ENCODE measurements at places on chromosomes 16 and 17.

- no peak for DNase-seq
Measured at GRCh38 chr16:11356573-11357331, 11.5 kb downstream of the RMI2 start.

DNA sequence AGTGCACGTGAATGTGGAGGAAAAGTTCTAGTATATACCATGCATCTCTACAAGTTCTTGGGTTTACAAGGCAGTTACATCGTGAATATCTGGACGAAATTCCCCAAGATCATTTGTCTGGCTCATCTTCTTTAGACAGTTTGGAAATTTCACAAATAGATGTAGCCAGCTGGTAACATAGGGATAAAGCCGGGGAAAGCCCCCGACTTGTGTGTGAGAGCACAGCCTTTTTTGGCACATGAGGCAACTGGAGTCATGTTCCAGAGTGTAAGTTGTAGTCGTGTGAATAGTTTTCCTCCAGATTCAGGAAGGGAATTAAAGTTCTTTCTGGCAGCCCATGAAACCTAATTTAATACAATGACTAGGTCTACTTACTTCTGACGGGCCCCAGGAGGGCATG is 62.3 kb downstream of the MARCHF10 start:
- DNase-seq: no peak

DNA sequence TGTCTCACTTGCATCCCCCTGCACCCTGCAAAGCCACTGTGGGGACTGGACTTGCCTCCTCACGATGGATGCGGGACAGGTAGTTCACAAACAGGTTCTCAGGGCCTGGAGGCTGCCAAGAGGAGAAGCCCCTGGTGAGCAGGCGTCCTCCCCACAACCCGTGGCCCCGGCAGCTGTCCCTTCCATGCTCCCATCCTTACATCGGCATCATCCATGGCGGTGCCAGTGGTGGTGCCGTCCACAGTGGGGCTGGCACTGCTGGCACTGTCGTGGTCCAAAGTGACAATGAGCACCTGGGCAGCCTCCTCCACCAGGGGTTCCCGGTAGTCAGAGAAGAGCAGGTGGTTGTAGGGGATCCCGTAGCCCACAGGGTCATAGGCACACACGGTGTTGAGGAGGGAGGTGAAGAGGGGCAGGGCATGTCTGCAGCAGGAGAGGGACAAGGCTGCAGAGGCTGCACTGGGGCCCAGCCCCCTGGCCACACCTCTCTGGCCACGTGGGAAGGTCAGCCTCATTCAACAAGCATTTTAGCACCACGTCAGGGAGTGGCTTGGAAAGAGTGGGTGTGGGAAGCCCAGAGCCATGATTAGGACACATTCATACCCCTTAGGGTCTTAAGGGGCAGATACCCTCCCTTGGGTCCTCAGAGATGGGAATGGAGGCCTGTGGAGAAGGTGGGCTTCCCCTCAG is 12.6 kb downstream of the HID1 start:
- no peak for DNase-seq

GRCh38 chr17:80123791-80124190 is 22.4 kb downstream of the GAA start:
- DNase-seq: no peak

- DNase-seq: no peak
Measured at GRCh38 chr17:38510421-38511149, 82.3 kb downstream of the ARHGAP23 start.

- DNase-seq: no peak
Measured at GRCh38 chr17:40678902-40679522, 14.0 kb upstream of the KRT222 start.

GRCh38 chr17:76274112-76274956 is 9.2 kb downstream of the UBALD2 start:
- DNase-seq: no peak

- no peak for DNase-seq
Measured at GRCh38 chr16:77406680-77407079, 28.2 kb downstream of the ADAMTS18 start.

- no peak for DNase-seq
Measured at GRCh38 chr17:28622186-28622585, 8.2 kb upstream of the RSKR start.

DNA sequence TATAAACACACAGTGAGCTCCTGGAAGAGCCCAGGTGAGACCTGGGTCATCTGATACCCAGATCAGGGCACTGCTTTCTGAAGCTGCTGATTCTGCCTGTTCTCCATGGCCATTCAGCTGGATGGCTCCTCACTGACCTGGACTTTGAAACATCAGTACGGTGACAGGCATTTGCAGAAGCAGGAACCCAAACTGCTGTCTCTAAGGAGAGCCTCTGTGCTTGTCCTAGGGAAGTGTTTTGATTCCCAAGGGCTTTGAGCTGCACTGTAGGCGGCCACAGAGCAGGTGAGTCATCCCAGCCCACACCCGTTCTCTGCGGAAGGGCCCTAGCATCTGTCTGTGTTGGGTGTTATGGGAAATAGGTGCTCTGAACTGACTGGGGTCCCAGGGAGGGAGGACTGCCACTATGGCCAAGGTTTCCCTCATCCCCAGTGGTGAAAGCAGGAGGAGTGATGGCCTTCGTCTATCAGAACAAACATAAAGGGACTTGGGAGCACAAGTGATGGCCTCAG is 60.7 kb upstream of the ADCY9 start:
- no peak for DNase-seq

GRCh38 chr17:80649200-80649644 is 104.6 kb downstream of the RPTOR start:
- no peak for DNase-seq

DNA sequence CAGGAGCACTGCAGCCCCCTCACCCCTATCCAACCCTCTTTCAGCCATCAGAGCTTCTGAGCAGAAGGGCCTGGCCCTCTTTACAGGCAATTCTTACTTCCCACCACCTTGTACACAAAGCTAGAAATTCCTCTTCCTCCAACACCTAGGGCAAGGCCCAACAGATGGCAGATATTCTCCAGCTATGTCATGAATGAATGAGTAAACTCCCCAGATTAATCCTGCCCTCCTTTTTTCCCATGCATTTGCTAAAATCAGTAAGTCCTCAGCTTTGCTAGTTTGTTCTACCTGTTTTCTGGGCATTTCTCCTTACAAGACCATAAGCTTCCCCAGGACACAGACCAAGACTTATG is 20.4 kb upstream of the MRPS23 start:
- no peak for DNase-seq

DNA sequence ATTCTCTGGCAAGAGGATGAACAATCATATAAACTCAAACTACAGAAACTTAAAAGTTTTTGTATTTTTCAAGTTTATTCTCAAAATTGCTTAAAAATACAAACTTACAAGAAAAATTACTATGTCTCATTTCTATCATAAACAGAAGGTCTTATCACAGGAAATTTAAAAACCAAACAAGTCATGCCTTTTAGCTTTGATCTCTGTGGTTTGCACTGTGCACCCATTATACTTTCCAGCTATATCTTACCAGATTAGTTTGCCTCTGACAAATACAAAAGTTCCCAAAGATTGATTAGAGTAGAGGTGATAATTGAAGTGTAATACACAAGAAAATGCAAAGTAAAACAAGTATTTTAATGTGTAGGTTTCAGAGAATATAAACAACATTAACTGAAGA is 117.4 kb downstream of the MYO1D start:
- no peak for DNase-seq

DNA sequence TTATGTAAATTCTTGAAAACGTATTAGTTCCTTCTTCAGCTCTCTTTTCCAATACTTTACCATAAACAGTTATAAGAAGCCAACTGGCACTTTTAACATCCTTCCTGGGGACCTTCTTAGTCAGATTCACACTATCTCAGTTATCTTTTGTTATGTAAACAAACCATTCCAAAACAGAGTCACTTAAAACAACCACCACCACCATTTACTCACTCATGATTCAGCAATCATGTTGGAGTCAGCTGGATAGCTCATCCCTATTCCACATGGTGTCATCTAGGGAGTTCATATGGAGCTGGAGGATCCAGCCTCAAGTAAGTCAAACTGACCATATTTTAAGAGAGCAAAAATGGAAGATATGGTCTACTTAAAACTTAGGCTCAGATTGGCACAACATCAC is 240.3 kb upstream of the IRX3 start:
- DNase-seq: no peak

- DNase-seq: no peak
Measured at GRCh38 chr16:73853968-73854367, 442.6 kb upstream of the PSMD7 start.

- no peak for DNase-seq
Measured at GRCh38 chr17:48470388-48471034, 40.5 kb upstream of the SKAP1 start.

DNA sequence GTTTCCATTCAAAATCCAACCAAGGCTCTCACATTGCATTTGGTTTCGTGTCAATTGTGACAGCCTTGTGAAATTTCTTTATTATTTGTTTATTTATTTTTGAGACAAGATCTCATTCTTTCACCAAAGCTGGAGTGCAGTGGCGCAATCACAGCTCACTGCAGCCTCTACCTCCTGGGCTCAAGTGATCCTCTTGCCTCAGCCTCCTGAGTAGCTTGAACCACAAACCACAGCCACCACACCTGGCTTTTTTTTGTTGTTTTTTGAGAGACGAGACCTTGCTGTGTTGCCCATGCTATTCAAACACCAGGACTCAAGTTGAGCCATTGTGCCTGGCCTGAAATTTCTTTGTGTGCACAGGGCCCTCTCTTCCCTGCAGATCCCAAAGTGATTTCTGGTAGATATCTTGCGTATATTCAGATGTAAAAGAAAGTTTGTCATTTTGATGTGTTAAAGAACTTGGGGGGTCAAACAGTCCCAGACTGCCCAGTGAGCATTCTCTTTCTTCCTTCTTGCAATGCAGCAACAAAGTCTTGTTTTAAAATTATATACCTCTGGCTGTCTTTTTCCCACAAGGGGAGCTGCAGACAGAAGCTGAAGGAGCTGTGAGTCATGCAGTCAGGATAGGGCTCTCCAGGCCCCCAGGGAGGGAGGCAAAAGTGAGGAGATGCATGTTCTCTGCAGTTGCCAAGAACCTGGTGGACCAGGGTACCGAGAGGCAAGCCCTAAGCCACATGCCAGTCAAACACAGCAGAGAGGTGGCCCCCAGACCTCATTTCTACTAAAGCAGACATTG is 15.5 kb upstream of the USP22 start:
- DNase-seq: no peak

DNA sequence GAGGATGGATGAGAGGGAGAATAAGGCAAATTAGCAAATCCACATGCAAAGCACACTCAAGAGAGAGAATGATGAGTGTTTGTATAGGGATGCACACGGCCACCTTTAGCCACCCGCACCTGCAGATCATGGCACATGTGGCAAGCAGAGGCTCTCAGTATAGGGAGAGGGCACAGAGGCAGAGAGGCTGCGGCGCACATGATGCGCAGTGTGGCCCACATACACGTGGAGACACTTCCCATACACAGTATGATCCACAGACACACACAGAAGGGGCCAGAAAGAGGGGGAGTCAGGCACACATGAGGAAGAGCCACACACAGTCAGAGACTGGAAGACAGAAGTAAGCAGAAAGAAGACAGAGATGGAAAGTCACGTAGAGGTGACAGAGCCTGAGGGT is 6.5 kb upstream of the CHD3 start:
- DNase-seq: no peak

GRCh38 chr16:13634959-13635358 is 285.0 kb upstream of the ERCC4 start:
- no peak for DNase-seq

- no peak for DNase-seq
Measured at GRCh38 chr17:32143527-32143870, 1.2 kb downstream of the RHOT1 start.

DNA sequence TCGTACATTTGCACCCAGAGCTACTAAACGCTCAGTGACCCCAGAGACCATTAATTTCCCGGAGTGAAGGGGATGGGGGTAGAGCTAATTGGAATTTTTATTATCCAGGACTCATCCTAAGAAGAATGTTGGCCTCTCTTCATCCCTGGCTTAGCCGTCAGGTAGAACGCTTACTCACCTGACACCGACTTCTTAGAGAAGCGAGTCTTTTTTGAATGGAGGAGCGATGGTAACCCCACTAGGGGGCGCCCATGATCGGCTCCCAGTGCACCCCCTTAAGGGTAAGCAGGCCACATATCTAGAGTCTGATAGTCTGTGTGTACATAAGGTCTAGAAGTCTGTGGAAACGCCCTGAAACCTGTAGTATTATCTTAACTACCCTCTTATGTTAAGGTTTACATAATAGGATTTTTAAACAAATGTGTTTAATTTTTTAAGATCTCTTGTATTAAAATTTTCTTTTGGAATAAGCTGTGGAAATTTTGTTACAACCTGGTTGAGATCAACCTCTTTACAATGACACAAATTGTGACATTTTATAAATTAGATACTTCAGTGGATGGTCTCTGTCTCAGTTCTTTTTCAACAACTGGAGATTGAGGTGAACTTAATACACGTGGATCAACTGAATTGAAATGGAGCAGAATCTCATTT is 229.8 kb downstream of the CPPED1 start:
- DNase-seq: no peak

Measured in central memory CD8-positive, alpha-beta T cell (primary cell).